H1 (cell line): ENCODE measurements at places on chromosomes 2 and 18.

- DNase-seq, result no peak
These were observed 24.6 kb upstream of the ACAA2 start for GRCh38 chr18:49837889-49838288.

DNA sequence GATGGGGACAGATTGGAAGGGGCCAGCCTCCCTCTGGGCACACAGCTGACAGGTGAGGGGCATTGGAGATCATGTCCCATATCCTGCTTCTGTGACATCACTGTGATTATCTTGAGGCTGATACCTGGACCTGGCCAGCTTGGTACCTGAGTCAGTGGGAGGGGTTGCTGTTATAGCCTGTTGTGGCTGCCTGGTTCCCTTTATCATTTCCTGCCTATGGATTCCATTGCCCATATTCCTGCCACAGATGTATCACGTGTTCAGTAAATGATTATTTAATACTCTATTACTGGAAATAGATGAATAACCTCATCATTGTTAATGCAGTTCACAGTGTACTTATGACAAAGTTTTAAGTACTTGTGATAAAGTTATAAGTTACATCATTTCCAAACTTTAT lies 7.8 kb upstream of the SCYGR1 start:
- DNase-seq, result no peak

- DNase-seq, result no peak
These were observed 133.7 kb upstream of the ID2 start for GRCh38 chr2:8548065-8548618.

DNA sequence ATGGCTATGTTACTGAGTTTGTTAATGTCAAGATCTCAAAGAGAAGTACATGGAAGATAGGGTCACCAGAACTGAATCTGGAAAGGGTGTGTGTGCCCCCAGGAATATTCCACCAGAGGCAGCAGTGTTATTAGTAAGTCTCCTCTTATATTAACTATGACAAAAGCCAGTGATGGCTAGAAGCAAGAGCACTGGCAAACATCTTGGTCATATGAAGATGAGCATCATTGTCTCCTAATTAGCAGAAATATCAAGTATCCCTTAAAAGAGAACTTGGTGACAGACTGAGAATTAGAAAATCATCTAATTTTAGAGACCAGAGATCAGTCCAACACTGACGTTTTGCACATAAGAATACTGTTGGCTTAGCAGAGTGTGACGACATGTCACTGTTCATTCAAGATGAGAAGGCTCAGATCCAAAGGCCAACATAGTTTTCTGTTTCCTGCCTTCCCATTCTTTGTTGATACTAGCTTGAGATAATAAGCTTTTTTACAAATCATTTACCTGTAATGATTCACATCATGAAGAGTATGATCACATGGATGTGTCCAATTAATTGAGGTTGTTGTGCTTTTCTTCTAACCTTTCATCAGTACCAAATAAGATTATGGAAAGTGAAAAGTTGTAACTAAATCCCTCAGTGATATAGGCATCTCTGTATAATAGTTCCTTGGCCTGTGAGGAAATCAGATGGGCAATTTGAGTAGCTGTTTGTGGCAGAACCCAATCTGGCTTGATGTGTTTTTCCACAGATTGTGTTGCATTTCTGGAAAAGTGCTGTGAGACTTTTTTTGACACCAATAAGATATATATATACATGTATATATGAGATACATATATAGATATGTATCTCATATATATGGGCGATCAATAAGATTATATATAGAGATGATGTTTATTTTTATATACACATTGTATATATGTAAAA lies 44.5 kb downstream of the MAPRE2 start:
- DNase-seq, result no peak

DNA sequence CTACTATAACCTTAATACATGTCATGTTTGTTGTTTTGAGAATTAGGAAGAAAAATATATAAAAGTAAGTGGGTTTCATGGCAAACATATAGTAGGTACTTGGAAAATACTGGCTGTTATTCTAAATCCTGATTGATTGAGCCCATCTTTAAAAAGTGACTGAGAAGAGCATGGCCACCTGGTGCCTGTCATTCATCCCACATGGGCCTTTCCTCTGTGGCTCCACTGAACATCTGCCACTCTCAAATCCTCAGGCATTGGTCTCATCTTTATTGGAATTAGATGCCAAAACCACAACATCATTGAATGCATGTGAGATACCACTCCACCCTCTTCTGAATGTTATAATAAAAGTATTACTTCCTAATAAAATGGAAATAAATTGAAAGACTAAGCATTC lies 101.6 kb upstream of the TTN start:
- no peak for DNase-seq

DNA sequence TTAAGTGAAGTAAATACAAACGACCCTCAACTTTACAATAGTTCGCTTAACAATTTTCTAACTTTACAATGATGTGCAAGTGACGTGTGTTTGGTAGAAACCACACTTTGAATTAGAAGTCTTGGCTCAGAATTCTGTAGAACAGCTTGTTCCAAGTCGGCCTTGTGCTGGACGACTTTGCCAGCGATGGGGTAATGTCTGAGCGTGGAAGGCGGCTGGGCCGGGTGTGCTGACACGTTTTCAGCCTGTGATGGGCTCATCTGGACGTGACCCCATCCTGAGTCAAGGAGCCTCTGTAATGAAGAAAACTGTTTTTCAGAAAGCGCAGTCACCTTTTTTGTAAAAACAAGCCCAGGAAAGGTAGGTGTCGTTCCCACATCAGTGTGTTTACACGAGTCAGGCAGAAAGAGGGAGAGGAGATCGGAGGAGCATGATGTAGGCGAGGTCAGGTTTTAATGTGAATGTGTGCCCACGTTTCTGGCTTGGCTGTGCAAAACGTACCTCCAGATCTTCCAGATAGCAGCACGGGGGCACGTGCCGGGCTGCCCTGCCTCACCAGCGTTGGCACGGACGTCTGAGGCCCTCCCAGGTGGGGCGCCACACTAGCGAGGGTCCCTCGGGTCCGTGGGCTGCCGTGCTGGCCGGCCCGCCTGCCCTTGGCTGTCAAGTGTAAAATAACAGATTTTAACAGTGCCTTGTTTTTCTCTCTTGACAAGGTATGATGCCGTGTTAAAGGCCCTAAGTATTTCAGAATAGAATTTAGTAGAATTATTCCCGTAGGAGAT lies 54.6 kb downstream of the CTDP1 start:
- DNase-seq, result no peak

DNA sequence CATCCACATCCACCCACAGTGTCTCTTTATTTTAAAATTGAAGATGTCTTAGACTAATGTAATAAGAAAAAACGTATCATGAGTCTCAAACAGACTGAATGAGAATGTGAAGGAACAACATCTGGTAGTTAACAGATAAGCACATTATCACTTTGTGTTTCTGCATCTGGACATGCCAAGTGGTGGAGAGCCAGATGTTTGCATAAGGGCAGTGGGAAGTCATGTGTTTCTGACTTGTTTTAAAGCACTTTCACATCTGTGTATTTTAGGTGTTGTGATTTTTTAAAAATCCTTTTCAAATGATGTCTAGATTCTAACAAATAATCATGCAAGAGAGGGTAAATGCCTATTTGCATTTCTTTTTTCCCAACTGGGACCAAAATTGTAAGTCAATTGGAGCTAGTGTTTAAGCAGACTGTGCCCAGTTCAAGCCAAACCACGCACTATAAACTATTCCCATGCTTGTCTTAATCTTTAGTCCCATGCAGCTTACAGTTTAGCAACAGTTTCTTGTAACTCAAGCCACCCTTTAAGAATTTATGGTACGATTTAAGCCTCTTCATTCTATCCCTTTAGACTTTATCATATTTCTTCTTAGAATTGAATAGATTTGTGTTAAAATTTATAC lies 272.7 kb upstream of the DOK6 start:
- no peak for DNase-seq

GRCh38 chr18:25310045-25310444 lies 41.9 kb downstream of the ZNF521 start:
- DNase-seq, result no peak

DNA sequence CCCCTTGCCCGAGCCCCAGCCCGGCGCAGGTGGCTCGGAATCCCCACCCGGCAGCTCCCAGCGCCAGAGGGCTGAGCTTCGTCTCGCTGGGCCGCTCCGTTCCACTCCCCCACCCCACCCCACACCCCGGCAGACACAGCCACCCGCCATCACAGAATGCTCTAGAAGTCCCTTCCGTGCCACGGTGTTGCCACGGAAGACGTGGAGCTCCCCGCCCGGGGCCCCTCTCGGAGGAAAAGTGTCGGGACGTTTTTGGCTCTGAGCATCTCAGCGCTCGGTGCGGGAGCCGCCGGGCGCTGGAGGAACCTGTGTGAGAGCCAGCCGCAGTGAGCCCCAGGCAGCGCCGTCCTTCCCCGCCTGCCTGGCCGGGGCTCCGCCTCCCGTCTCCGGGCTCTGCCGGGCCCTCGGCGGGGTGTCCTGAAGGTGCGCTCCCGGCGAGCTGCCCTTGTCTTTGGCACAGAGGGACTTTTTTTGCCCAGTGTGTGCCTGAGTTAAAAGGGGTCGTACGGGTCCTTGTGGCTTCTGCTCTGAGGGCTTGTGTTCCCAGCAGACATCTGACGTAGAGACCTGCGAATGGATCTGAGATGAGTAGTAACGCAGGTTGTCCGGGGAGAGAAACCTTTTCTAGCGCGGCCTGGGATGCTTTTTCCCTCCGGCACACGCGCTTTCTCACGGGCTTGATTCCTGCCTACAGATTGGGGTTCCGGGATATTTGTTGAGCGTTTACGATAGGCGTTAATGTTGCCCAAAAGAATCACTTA lies 1.8 kb downstream of the ZCCHC2 start:
- peak; percentile 80 for DNase-seq

DNA sequence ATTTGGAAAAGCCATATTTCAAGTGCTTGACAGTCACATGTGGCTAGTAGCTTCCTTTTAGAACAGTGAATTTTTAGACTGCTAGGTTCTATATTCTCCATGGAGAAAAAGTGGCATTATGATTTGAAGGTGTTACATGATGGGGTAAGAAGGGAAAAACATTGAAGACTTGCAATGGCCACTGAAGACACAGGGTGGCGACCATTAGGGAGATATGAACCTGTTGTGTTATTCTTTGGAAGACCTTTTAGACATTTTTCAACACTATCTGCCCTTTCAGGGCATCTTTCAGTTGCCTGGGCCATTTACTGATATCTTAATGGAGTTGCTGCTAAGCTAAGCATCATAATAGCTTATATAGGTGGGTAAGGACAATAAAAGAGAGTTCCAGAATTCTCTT lies 1387.2 kb downstream of the SUCLG1 start:
- DNase-seq, result no peak

DNA sequence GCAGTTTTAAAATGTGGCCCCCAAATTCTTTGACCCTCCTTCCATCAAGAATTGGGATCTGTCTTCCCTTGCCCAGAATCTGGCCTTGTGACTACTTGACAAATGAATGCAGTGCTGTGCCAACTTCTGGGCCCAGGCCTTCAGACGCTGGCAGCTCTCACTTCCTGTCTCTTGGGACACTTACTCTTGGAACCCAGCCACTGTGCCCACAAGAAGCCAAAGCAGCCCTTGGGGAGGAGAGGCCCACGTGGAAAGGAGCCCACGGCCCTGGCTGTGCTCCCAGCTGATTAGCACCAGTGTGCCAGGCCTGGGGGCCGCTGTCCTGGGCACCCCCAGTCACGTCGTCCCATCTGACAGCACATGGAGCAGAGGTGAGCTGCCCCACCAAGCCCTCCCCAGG lies 56.6 kb downstream of the RPL37A start:
- DNase-seq, result no peak

- no peak for DNase-seq
These were observed 36.5 kb downstream of the SEMA4F start for GRCh38 chr2:74690571-74690970.

GRCh38 chr2:233198026-233198425 lies 53.4 kb upstream of the ATG16L1 start:
- DNase-seq, result no peak

DNA sequence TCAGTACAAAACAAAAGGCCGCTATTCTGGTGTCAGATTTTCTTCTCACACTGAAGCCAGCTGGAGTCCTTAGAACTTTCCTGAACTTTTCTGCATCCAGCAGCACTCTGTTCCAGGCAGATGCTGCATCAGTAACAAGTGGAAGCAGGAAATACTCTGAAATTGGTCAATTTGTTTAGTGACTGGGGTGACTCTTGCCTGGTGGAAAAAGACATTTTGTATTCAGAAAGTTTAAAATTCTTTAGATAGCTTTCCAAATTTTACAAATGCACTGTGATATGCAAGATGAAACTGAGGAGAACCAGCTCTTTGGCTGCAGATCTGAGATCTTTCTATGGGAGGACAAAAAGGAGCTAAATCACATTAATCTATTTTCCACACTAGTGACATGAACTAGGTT lies 385.7 kb downstream of the NRXN1 start:
- DNase-seq, result no peak

- DNase-seq, result no peak
These were observed 192.2 kb upstream of the HAAO start for GRCh38 chr2:42984617-42985016.

DNA sequence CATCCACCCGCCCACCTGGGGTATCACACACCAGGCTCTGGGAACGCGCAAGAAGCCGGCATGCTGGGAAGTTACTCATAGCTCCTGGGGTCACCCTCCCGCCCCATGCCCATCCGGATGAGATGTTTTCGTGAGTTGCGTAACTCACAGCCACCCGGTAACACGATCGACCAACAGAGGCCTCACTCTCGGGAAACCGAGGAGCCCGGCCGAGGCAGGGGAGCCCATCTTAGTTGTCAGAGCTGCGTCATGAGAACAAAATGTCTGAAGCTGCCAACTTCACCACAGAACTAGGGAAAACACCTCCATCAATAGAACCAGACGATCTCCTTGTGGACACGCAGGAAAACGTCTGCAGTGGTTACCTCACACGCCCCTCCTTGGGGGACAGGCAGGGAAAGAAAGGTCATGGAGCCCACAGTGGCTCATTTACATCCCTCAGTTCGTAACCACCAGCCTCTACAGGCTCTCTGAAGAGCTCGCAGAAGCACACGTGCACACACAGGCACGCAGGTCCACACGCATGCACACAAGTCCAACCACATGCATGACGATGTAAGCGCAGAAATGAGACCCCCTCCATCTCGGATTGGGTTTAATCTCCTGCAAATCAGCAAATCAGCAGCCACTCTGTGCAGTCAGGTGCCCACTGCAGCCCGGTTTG lies 26.2 kb downstream of the ADI1 start:
- DNase-seq, result no peak

DNA sequence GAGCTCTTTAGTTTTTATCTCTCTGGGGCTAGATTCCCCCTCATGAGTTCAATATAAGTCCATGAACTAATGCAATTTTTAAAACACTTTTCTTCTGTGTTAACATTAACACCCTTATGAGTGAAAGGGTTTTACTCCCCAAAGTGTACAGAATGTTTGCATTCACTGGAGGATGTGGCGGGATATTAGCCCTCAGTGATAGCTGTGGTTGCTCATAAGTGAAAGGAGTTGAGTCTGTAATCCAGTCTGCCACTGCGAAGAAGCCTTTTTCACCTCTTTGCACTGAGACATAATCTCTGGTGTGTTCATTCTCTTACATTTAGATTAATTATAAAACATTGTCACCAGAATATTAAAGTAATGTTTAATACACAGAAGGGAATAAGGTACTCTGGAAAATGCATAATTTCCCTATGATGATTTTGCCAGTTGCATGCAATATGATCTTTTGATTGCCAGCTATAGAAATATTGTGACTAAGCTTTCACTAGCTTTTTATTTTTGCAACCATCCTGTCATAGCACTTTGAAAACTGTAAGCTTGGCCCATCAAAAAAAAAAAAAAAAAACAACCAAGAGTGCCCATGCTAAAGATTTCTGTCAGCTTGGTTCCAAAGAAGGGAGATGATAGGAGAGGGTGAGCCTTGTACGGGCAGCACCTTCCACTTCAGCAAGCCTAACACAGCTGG lies 113.2 kb downstream of the BCL11A start:
- no peak for DNase-seq
